ENCODE measurements at places on chromosomes 12 and 14.
A peak's percentile ranks its signal among the peaks of the same experiment; 100 is the strongest.

GRCh38 chr14:28745176-28745575, 21.4 kb upstream of the FOXG1 start:
- DNase-seq = no peak

GRCh38 chr12:75507086-75507485, 4.3 kb downstream of the KRR1 start:
- no peak for DNase-seq

DNA sequence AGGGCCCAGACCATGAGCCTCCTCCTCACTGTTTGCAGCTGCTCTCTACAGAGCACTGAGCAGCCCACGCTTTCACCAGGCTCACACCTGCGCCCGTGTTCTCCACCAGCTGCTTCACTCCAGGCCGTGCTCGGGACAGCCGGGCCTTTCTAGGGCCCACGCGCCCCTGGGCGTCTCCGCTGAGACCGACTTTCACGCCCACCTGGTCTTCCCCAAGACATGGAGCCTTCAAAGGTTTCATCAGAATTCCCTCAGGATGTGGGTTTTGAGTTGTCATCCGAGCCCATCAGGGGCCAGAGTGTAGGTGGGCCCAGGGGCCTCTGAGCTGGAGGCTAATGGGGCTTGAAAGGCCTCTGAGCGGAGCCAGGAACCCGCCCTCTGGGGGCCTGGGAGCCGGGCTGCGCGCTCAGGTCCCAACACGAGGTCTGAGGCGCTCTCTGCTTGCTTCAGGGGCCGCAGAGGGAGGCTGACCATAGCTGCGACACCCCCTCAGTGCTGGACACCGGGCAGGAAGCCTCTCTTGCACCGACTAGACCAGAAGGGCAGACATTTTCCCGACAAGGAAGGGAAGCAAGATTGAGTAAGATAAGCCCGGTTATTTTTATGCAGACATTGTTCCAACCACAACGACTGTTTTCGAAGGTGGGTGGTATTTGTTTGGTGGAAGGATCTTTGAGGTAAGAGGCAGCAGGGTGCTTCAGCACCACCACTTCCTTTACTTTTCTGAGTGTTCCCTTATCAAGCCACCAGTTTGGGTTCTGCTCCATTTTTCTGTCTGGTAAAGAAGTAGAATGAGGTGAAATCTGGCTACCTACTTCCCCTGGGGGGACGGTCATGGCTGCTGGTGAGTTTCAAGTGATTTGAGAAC, 125.0 kb upstream of the FUT8 start:
- DNase-seq = peak; percentile 63

DNA sequence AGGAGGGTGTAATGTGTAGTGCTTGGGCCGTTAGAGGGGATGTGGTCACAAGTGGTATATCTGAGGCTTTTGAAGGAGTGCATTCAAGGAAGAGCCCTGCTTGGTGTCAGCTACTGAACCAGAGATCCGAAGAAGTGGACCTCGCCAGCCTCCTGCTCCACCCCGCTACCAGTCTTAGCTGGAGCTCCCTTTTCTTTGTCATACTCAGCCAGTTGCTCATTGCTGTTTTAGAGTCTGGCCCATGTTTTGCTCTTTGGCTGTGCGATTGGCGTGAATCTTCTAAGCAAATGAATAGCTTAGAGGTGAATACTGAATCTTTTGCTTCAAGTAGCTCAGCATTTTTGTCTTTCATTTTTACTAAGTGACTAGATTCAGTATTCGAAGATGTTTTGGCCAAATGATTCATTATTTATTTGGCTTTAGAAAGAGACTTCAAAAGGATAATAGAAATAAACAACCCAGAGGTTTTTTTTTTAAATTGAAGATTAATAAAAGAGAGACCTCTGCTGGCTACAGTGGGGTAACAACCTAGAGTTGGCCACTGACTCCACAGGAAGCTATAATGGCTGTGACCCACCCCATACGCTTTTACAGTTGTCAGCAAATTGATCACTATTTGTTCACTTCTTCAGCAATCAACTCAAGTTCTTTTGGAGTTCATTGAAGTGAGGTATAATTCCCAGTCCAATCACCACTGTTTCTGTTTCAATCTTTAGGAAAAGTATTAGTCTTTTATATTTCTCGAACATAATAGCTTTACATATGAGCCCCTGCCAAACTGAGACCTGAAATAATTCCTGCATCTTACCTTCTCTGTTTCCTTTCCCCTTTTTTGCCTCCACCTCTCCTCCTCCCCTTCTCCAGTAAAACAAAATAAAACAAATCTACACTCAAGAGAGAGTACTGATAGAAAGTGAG, 19.9 kb downstream of the CDKN1B start:
- DNase-seq = peak; percentile 25

DNA sequence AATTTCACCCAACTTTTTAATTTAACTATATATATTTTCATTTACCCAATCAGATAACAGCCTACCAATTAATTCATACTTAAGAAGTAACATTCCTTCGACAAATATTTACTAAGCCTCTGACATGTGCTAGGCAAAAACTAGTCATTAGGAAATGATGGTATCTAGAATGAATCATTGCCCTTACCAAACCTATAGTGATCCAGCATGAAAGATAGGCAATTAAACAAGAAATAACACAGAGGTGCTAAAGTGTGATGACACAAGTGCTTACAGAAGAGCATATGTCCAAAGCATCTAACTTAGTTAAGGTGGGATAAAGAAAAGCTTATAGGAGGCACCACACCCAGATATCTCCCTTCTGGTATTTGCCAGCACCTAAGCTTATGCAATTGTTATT, 166.5 kb upstream of the RASSF8 start:
- no peak for DNase-seq

GRCh38 chr14:68008491-68008890, 188.9 kb downstream of the RAD51B start:
- no peak for DNase-seq

GRCh38 chr12:49647827-49648711, 24.7 kb downstream of the PRPF40B start:
- no peak for DNase-seq

DNA sequence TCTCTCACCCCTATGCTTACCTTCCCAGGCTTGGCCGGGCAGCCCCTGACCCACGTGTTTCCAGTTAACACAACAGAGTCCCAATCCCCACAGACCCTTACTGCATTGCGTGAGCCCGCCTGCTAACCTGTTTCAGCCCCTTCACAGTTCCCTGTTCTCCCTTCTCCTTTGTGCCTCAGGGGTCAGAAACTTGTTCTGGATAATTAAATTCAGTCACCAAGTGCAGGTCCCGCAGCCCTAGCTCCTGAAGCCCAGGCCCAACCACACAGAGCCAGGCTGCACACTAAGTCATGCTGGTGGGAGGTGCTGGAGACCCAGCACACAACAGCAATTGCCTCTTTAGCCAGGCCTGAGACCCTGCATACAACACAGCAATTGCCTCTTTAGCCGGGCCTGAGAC, 9.6 kb downstream of the ISM2 start:
- DNase-seq = no peak

GRCh38 chr12:96466939-96467751, 22.2 kb upstream of the CFAP54 start:
- DNase-seq = no peak

- no peak for DNase-seq
These were observed 1.5 kb upstream of the NTS start for GRCh38 chr12:85872497-85873091.

GRCh38 chr12:103839103-103839502, 1.9 kb downstream of the NT5DC3 start:
- DNase-seq = no peak

DNA sequence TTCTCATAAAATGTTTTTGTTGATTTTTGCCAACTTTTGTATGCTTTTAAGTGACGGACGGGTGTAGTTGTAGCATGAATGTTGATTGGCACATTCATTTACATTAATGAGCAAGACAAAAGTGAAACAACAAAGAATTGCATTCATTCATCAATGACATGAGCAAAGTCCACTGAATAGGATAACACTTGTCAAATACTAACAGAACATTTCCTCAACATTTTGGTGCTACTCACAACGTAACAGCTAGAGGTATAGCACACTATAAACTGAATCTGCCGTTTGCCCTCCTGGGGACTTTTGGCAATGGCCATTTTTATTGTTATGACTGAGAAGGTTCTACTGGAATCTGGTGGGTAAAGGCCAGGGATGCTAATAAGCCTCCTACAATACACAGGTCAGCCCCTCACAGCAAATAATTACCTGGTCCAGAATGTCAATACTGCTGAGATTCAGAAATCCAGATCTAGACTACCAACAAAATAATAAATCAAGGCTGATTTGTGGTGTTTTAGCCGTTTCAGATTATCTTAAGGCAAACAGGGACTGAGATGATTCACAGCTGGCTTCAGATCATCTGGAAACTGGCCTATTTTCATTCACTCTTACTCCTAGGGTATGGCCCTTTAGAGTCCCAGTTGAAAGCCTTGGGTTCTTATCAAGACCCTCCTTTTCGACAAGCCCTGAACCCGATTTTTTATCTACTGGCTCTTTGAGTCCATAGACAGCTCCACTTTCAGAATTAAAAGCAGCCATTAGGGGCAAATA, 22.5 kb upstream of the CDKN3 start:
- no peak for DNase-seq

GRCh38 chr14:64685371-64686281, 18.6 kb upstream of the PLEKHG3 start:
- DNase-seq = no peak

DNA sequence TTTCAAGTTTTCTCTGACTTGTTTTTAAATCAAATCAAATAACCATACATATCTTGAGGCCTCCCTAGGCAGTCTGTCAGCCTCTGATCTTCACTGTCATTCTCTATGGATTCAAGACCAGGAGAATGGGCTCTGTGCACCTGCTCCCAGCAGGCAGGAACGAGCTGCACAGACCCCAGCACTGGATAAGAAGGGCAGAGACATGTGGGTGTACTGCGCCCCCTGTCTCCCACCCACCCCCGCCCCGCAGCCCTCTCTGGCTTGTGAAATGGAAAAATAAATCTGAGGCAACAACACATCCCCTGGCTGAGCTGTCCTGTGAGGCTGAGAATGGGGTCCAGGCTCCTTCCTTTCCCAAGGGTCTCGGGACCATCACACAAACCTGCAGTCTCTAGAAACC, 26.3 kb downstream of the CLMN start:
- no peak for DNase-seq

DNA sequence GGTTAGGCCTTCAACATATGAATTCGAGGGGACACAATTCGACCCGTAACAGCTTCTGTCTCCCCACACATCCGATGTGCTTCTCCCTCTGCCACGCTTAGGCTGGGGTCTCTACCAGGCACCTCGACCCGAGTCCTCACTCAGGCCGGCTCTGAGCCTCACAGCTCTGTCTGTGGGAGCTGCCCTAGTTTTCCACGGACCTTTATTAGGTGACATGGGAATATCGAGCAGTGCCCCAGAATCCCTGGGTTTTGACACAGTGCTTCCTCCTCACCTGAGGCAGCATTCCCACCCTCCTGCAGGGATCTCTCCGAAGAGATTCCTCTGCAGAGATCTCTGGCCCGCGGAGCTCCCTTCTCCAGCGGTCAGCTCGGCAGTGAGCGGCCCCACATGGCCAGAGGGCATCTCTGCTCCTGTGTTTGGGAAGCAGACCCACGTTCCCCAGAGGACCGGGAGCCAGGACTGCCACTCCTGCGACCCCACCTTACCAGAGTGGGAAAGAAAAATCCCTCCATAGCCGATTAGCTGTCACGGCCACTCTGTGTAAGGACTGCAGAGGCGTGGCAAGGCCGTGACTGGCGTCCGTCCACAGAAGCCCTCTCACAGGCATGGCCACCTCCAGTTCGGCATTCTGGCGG, 21.2 kb downstream of the ZBTB42 start:
- DNase-seq = no peak

- no peak for DNase-seq
These were observed 41.9 kb upstream of the INF2 start for GRCh38 chr14:104647467-104648043.

GRCh38 chr14:103803661-103804060, 43.7 kb downstream of the PPP1R13B start:
- no peak for DNase-seq

DNA sequence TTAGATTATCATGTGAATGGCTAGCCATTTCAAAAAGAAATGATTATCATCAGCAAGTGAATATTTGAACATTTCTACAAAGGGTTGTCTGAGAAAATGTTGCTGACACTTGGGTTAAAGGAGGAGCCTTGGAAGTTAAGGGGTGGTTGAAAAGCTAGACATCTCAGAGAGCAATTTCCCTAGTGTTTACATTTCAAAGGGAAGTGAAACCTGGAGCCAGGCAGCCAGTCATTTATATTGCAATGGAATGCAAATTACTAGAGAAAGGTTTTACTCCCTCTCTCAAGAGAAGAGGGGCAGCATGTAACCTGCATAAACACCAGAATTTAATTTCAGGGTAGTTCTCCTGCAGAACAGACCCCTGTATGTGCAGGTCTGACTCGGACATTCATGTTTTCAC, 279.0 kb downstream of the SLC16A7 start:
- DNase-seq = no peak

- no peak for DNase-seq
These were observed 10.1 kb upstream of the PPM1A start for GRCh38 chr14:60238955-60239354.

DNA sequence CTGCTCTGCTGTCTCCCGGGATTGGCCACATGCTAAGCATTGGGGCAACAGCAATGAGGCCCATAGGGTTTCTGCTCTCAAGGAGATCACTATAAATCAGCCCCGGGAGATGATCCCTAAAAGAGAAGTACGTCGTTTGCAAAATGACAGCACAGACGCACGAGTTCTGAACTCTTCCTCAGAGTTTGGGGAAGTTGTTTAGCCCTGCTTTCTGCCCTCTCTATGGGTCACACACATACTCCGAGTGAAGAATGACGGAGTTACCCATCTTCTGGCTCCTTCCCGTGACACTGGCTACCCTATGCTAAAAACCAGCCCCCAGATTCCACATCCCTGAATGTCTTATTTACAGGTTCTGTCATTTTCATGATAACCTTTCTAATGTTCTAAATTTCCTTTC, 258.0 kb upstream of the PLEKHG7 start:
- no peak for DNase-seq

- DNase-seq = no peak
These were observed 80.1 kb downstream of the ADCK1 start for GRCh38 chr14:77880056-77880455.

- no peak for DNase-seq
These were observed 77.0 kb downstream of the MSRB3 start for GRCh38 chr12:65355461-65355860.

DNA sequence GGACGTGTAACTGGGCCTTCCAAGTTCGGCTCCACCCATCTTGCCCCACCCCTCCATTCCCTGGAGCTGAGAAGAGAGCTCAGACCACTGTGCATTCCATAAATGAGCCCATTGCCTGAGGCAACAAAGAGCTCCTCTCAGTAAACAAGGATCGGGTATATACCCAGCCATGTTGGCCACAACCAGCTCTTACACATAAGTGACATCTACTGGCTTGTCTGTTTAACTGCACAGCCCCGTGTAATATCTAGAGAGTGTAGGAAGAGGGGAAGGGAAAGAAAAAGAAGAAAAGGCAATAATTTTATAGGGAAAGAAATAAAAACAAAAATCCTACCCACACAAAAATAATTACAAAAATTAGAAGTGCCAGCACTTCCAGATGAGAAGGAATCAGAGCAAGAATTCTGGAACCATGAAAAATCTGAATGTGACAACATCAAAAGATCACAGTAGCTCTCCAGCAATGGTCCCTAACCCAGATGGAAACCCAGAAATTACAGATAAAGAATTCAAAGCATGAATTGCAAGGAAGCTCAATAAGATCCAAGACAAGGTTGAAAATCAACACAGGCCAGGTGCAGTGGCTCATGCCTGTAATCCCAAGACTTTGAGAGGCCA, 308.1 kb downstream of the RPAP3 start:
- DNase-seq = peak; percentile 56
